ENCODE measurements at places on chromosomes 16 and 17. TPM values are rescaled to one million over a fixed set of nuclear protein-coding genes. Genes with fewer than 3 reads are reported as not detected.

PKMYT1 gene
- polyA plus RNA-seq, result 11.7 TPM

TADA2A gene
- 23.9 TPM for polyA plus RNA-seq

DNA sequence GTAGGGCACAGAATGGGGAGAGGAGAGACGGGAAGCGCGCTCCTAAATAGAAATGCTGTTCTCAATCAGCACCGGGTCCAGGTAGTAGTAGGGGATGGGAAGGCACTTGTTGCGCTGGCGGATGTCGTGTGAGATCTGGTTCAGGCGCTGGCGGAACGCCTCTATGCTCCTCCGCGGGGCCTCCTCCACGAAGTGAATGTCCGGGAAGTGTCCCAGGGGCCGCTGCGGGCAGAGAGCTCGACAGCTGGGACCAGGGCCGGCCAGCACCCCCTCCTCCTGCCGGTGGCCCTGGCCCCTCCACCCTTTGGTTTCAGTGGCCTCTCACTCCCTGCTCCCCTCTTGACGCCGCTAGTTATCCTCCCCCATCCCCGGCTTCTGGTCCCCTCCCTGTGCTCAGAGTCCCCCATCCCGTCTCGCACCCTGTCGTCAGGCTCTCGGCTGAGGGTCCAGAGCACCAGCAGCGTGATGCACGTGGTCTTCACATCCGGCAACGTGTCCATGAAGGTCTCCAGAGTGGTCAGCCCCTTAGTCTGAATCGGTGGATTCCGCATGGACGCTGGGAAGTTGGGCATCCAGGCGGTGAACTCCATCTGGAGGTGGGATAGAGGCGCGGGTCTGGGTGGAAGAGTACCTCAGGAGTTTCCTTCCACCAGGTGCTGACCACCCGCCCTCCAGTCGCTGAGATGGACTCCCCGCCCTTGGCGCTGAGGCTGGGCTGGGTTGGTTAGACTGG is 14.6 kb downstream of the ALOX12B start:
- DNase-seq, result no peak

GRCh38 chr17:45785480-45786193 is 1.5 kb downstream of the CRHR1 start:
- DNase-seq, result no peak

- DNase-seq, result no peak
These were observed 10.5 kb upstream of the ITGAD start for GRCh38 chr16:31382485-31383161.

- no peak for DNase-seq
These were observed 639.3 kb downstream of the KCNJ2 start for GRCh38 chr17:70808596-70808995.

GRCh38 chr17:5819921-5820685 is 235.8 kb upstream of the NLRP1 start:
- no peak for DNase-seq

GRCh38 chr17:60139438-60140285 is 10.1 kb upstream of the CA4 start:
- DNase-seq, result no peak

DNA sequence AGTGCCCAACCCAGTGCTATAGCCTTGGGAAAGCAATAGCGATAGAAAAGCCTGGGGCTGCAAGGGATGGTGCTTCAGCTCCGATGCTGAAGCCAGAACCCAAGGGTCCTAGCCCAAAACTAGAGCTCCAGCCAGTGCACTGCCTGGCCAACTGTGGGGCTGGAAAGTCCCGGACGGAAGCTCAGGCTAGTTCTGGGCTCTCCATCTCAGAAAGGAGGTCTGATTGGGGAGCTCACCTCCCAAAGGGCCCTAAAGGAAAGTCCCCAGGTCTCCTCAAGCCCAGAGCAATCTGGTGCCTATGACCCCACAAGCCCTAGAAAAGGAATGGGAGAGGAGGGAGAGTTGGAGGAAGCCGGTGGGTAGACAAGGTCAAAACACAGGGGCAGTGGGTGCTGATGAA is 2.0 kb upstream of the ABCC3 start:
- DNase-seq, result no peak

DNA sequence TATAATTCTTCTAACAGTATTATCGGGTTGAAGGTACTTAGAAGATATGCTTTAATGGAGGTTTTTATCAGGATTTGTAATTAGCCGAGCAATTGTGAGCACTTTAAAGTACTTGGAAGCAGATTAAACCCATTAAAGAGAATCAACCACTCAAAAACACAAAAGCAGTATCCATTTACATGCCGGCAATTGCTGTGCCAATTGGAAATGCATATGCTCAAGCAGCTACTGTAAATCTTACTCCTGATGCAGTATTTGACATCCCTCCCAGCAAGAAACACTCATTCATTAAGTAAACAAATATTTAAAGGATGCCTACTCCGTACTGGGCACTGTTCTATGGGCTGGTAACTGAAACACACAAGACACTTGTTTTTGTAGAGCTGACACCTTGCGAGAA is 11.4 kb upstream of the CCL1 start:
- DNase-seq, result no peak

DNA sequence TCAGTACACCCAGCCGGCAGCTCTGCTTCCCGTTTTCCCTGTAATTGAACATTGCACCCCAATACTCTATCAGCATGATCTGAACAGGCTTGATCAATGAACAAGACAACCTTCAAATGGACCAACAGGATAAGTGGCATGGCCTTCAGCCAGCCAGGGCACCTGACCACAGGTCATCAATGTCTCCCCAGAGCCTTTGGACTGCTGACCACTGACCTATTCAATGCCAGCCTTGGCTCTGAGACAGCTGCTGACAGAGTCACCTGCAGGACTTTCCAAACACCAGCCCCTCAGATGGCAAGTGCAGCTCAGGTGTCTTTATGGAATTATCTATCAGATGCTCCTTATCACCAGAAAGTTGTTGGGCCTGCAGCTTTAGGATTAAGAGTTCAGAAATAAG is 462.9 kb upstream of the ASIC2 start:
- no peak for DNase-seq

DNA sequence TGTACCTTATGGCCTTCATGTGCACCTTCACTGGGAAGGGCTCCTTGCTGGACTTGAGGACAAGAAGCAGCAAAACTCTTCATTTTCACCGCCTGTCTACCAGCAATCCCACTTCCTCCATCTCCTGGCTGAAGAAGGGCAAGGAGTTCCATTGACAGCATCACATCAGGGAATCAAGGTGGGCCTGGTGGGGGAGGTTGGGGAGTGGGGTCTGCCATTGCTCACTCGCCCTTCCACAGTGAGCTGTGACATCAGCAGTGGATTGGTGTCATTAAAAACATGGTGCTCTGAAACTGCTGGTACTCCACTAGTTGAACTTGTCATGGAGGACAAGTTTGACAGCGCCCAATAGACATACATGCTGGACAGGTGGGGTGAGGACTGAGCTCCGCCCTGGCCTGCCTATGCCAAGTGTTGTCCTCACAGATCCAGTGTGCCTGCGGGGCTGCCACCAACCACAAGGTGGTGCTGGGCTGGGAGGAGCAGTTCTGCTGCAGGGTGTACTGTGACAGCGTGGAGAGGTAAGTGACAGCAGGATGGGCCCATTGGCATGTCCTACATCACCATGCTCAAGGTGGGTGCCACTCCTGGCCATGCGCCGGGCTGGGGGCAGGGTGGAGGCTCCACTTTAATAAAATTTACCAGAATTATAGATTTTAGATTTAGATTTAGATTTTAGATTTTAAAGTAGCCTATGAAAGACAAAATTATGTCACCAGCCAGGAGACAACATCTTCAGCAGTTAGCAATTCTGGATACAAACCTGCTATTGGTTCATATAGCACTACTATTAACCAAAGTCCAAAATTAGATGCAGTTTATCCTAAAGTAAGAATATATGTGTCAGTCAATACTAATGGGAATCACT is 1729.1 kb downstream of the TP53TG3F start:
- DNase-seq, result no peak

GRCh38 chr16:750485-750884 is 9.7 kb upstream of the CIAO3 start:
- DNase-seq, result no peak

Data from renal cortex interstitium (tissue), 15 donors.